ENCODE measurements at places on chromosomes 4 and X. TPM values are rescaled to one million over a fixed set of nuclear protein-coding genes. Genes with fewer than 3 reads are reported as not detected.

MED12 gene
- total RNA-seq = 27.3 TPM

SPANXA2 gene
- not detected for total RNA-seq

TMEM31 gene
- not detected for total RNA-seq

- no peak for DNase-seq
These were observed 711.3 kb upstream of the AMOT start for GRCh38 chrX:113551919-113552318.

GRCh38 chr4:152063621-152064240, 302.9 kb upstream of the GATB start:
- DNase-seq = peak; percentile 27
